Skin of body (tissue), 3 donors: ENCODE measurements at places on chromosomes 13 and 19. TPM values are rescaled to one million over a fixed set of nuclear protein-coding genes. Genes with fewer than 3 reads are reported as not detected.

The TMIGD2 gene
- total RNA-seq = 0.49 TPM

The TEX29 gene
- total RNA-seq = 0.49 TPM

The KCNJ14 gene
- total RNA-seq = 1.2 TPM

The C19orf33 gene
- total RNA-seq = 18.3 TPM
